ENCODE measurements at places on chromosomes 6 and 20.

GRCh38 chr20:2755451-2756055 lies 44.9 kb downstream of the CPXM1 start:
- no peak for DNase-seq

GRCh38 chr20:18639501-18639979 lies 51.7 kb downstream of the DTD1 start:
- DNase-seq: no peak

GRCh38 chr20:61436667-61437279 lies 184.7 kb downstream of the CDH4 start:
- DNase-seq: no peak

GRCh38 chr20:35166242-35166830 lies 5.5 kb upstream of the PROCR start:
- no peak for DNase-seq

DNA sequence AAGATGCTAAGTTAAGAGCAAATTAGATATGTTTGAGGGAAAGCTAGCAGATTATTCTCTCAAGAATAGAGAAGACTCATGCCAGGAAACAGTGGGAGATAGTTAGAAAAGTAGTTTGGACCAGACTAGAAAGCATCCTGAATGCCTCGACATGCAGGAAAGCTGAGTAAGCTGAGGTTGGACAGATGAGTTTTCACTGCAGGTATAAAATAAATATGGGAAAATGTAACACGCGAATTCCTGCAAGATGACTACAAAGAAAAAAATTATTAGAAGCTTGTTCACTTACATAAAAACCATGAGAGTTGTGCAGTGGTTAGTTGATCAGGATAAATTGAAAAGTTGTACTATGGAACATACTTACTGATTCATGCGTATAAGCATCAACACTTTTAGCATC lies 484.2 kb upstream of the MANEA start:
- DNase-seq: no peak

GRCh38 chr6:62746968-62747367 lies 460.9 kb upstream of the KHDRBS2 start:
- DNase-seq: no peak

- DNase-seq: no peak
Measured at GRCh38 chr20:47708953-47709833, 76.1 kb downstream of the SULF2 start.

- DNase-seq: no peak
Measured at GRCh38 chr6:24867104-24867703, 68.5 kb upstream of the ARMH2 start.

- no peak for DNase-seq
Measured at GRCh38 chr20:9629831-9630230, 115.4 kb downstream of the LAMP5 start.
